ENCODE measurements at places on chromosomes 12 and 14.
A peak's percentile ranks its signal among the peaks of the same experiment; 100 is the strongest.

- DNase-seq, result no peak
Observed at GRCh38 chr12:19048943-19049342, 80.6 kb upstream of the PLEKHA5 start.

GRCh38 chr14:86430853-86431252 is 900.9 kb downstream of the FLRT2 start:
- no peak for DNase-seq

- DNase-seq, result no peak
Observed at GRCh38 chr14:34930591-34931091, 52.2 kb upstream of the SRP54 start.

DNA sequence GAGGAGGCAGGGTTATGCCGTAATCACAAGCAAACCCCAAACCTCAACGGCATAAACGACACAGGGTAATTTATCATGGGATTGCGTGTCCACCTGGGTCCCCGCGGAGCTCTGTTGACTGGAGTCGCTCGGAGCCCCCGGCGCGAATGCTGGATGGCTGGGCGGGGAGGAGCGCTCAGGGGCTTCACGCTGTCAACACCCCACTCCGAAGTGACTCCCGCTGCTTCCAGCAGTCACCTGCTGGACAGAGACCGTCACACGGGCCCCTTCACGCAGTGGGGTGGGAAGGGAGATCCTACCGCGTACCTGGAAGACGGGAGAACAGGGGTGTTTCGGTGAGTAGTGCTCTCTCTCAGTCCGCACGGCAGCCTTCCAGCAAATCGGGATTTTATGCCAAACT is 4.4 kb upstream of the GALNT9 start:
- DNase-seq, result peak; percentile 33

- DNase-seq, result no peak
Observed at GRCh38 chr14:102591372-102591943, 991 bp upstream of the RCOR1 start.

- DNase-seq, result peak; percentile 77
Observed at GRCh38 chr12:116969615-116970585, 59.1 kb downstream of the FBXW8 start.

GRCh38 chr12:77995436-77996167 is 164.9 kb downstream of the NAV3 start:
- no peak for DNase-seq

DNA sequence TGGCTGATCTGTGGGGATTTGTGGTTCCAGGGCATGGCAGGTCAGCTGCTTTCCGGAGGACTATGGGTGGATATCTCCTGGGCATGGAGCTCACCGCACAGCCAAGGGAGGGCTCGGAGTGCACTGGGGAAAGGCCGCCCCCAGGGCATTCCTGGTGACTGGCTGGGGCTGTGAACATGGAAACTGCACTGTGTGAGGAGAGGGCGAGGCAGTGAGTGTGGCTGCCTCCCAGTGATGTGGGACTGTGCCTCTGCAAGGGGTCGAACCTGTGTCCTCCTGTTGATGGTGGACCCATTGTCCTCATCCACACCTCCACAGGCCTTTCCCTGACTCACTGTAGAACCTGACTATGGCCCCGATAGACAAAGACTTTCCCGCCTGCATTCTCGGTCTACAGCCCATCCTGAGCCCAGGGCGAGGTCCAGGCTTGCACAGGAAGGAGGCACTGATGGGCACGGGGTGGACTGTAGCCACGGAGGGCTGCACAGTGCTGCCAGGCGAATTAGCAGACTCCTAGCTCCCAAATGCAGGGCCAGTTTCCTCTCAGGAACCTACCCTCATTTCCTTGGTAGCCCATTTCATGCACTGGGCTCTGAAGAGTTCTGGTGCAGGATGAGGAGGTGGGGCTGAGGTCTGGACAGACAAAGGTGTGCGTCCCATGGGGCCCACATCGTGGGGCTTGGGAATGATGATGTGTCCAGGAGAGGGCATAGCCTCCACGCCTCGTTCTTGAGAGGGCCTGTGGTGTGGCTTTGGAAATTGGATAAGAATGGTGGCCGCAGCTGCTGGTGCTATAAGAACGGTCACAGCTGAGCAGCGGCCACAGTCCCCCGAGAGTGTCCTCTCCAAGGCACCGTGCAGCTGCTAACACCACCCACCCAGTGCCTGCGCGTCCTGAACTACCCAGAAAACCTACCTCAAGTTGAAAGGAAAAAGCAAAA is 415.1 kb downstream of the TMEM121 start:
- DNase-seq, result no peak

GRCh38 chr12:9379023-9379742 is 171.0 kb upstream of the PZP start:
- DNase-seq, result no peak

DNA sequence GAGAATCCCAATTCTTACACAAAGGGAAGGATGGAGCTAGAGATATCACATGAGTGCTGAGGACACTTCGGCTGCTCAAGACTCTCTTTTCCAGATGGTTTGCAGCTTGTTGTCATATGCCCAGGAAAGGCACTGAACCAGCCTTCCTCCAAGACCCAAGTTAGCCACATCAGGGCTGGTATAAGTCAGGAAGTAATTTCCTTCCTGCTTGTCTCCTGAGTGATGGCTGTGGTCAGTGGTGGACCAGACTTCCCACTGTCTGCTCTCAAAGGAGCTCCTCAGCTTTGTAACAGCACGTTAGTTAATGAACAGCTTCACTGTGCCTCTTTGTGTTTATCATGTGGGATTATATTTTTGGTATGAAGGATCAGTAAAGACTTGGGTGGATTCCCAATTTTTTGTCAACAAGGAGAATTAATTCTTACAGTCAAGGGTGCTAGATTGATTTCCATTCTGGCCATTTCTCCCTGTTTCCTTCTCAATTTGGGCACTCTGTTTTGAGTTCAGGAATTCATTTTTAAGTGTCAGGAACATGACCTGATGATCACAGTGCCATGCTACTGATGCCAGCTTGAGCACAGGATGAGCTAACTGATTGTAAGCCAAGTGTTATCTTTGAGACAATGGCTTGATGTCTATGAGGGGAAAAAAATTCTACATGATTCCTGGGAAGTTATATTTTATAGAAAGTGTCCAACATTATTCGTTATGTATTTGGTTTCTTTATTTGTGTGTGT is 145.8 kb downstream of the GCH1 start:
- no peak for DNase-seq

DNA sequence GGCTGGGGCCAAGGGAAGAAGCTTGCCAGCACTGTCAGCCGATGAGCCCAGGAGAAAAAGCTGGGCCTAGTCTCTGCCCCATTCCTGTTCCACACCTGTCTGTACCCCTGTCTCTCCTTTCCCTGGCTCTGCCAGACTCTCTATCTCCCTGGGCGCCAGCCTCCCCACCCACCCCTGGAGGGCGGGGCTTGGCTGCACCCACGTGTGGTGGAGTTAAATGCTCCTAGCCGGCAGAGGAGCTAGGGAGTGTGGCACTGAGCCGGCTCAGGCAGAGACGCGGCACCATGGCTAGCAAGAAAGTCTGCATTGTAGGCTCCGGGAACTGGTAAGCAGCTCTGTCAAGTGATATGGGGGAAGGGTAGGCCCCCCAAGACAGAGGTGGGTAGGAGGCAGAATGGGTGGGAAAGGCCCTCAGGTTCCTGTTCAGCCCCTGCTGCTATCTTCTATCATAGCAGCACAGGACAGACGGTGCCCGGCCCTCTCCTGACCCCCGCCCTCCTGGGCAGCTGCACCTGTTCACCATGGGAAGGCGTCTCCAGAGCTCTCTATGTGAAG is at the start of gene GPD1:
Gene GPD1, plus strand, starts transcription at position 242 of the 555 bp plus-strand sequence. Its CDS starts 43 bp downstream, at position 285.
- DNase-seq, result peak; percentile 71

GRCh38 chr12:105840384-105840783 is 298.4 kb downstream of the NUAK1 start:
- no peak for DNase-seq

- DNase-seq, result no peak
Observed at GRCh38 chr14:61343991-61344405, 22.6 kb downstream of the PRKCH start.

DNA sequence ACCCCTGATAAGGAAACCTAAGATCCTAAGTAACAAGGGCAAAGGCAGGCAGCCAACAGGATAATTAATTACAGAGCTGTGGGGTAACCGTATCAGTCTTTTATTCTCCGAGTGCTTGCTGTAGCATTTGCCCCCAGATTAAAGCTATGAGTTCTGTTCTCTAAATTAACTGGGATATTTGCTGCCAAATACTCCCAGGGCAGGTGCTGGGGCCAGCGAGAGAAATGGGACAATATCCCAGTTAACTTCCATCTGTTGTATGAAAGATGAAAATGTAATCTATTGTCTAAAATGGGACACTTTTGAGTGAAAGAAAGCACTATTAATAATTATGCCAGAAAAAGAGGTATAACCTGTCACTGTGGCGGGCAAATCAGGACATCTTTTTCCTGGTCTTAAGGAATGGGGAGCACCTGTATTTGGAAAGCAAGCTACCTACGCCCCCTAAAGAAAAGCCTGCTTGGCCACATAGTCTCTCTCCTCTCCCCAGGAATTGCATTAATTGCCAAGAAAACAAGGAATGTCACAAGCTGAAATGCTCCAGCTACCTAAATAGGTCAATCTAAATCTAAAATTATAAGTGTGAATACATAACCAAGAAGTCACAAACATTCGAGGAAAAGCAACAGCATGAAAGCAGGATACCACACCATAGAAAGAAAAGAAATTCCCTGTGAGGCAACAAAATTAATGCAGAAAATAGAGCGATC is 26.7 kb upstream of the CFAP54 start:
- no peak for DNase-seq
